PC-9 (cell line): ENCODE measurements at places on chromosomes 6 and 20. TPM values are rescaled to one million over a fixed set of nuclear protein-coding genes. Genes with fewer than 3 reads are reported as not detected.

DNA sequence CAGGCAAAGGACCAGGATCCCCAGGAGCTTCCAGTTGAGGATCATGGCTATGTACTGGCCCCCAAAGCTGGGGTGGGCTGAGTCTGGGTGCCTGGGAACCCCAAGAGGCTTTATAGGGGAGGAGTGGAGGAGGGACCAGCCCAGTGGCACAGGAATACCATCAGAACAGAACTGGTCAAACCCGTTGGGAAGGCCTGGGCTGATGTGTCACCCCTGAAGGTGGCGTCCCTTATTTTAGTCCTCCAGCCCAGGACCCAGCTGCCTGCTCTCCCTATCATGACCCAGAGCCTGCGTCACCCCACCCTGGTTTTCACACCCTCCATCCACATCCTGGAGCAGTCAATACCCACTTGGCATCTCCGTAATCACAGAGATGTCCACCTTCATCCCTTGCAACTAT lies at the start of gene PSORS1C2:
Gene PSORS1C2 (minus strand): TSS at position 85 of the 400 bp plus-strand sequence. CDS start 40 bp downstream, at position 45.
- peak; percentile 55 for DNase-seq

Gene ADAM33
- not detected in 2 replicates for total RNA-seq

GRCh38 chr6:143361536-143362191 lies 88.8 kb downstream of the ADAT2 start:
- no peak for DNase-seq

GRCh38 chr6:153038378-153039057 lies 36.0 kb upstream of the MTRF1L start:
- DNase-seq = no peak

Gene SCUBE3
- 0.10 and 0.17 TPM in 2 replicates for total RNA-seq

Gene BTN1A1
- not detected in 2 replicates for total RNA-seq

- no peak for DNase-seq
These were observed 61.4 kb upstream of the IL20RA start for GRCh38 chr6:137106183-137106582.

Gene HUS1B
- total RNA-seq = 0.94 and 1.2 TPM in 2 replicates
